COR-L47 (cell line): ENCODE measurements at places on chromosomes 5 and 9.

GRCh38 chr9:123460091-123460490, 104.1 kb downstream of the CRB2 start:
- DNase-seq: no peak

DNA sequence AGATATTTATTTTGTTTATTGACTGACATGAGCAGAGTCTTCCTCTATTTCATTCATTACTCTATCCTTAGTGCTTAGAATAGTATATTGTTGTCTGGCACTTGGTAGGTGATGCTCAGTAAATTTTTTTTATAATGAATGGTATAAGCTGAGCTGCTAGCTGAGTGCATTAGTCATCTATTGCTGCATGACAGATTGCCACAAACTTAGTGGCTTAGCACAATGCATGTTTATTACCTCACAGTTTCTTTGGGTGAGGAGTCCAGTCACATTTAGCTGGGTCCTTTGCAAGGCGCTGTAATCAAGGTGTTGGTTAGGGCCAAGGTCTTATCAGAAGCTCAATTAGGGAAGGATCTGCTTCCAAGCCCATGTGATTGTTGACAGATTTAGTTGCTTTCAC, 23.1 kb downstream of the SMAD5 start:
- DNase-seq: no peak

GRCh38 chr5:31965227-31965626, 208.9 kb downstream of the GOLPH3 start:
- no peak for DNase-seq

DNA sequence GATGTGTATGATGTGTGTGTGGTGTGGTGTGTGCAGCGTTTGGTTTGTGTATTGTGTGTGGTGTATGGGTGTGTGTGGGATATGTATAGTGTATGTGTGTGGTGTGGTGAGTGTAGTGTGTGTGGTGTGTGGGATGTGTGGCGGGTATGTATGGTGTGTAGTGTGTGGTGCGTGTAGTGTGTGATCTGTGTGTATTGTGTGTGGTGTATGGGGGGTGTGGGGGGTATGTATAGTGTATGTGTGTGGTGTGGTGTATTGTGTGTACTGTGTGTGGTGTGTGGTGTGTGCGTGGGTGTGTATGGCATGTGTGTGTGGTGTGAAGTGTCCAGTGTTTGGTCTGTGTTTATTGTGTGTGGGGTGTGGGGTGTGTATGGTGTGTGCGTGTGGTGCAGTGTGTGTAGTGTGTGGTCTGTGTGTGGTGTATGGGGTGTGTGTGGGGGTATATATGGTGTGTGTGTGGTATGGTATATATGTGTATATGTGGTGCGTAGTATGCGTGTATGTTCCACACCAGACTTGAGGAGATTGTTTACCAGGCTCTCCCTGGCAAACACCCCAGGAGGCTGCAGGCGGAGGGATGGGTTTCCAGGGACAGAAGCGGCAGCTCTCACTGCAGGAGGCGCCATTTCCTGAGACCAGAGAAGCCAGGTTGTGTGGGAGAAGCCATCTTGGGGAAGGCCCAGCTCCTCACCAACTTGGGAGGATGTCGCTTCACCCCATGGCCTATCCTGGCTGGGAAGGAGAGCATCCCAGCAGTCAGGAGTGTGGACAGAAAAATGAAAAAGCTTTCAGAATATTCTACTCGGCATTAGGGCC, 138.1 kb downstream of the NXNL2 start:
- no peak for DNase-seq

DNA sequence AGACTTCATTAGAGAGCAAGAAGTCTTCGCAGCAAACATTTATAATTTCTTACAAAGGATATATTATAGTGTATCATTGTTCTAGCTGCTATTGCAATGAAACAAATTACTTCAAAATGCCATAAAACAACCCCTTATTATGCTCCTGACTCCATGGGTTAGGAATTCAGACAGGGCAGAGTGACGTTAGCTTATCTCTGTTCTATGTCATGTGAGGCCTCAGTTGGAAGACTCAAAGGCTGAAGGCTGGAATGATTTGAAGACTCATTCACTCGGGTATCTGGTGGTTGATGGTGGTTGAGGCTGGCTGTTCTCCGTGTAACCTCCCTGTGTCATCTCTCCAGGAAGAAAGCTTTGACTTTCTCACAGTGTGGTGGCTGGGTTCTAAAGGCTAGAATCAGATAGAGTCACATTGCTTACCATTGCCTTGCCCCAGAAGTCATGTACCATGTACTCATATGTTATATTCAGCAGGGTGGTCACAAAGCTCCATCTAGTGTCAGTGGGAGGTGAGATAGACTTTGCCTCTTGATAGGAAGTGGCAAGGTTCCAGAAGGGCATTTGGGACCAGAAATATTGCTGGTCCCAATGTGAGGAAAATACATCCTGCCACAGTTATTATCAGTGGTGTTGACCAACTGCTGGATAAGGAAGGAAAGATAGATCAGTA, 226.9 kb downstream of the TMEM38B start:
- no peak for DNase-seq

- no peak for DNase-seq
Measured at GRCh38 chr5:107576155-107576554, 94.6 kb downstream of the EFNA5 start.

GRCh38 chr5:155147222-155147621, 133.7 kb downstream of the KIF4B start:
- no peak for DNase-seq

- DNase-seq: no peak
Measured at GRCh38 chr5:145236127-145236526, 599.0 kb downstream of the PRELID2 start.

DNA sequence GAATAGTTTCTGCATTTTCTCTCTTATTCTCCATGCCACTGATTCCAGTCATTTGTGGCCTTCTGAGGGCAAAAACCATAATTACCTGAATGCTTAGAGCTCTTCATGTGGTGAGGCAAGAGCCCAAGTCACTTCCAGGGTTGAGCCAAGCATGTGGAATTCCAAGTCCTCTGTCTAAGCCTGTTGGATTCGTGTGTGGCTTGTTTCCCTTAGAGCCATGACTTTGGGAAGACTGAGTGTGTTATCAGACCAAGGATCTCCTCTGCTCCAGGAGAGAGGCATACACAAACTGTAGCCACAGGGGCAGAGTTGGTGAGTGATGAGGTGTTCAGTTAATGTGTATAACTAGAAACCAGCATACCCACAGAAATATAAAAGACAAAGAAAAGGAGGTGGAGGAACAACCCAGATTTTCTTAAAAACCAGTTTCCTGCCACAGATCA, 27.1 kb downstream of the SLC22A5 start:
- DNase-seq: no peak

- DNase-seq: no peak
Measured at GRCh38 chr5:126597156-126597555, 2.1 kb upstream of the ALDH7A1 start.

DNA sequence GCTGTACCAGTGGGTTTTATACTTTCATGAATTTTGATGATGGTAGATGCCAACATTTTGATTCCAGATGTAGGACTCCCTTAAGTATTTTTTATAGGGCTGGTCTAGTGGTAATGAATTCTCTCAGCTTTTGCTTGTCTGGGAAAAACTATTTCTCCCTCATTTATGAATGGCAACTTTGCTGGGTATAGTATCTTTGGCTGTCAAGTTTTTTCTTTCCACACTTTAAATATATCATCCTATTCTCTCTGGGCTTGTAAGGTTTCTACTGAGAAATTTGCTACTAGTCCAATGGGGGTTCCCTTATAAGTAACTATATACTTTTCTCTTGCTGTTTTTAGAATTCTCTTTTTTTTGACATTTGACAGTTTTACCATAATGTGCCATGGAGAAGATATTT, 629.3 kb downstream of the NR2F1-AS1 start:
- no peak for DNase-seq

- no peak for DNase-seq
Measured at GRCh38 chr5:81924442-81924841, 47.4 kb upstream of the ATG10 start.

DNA sequence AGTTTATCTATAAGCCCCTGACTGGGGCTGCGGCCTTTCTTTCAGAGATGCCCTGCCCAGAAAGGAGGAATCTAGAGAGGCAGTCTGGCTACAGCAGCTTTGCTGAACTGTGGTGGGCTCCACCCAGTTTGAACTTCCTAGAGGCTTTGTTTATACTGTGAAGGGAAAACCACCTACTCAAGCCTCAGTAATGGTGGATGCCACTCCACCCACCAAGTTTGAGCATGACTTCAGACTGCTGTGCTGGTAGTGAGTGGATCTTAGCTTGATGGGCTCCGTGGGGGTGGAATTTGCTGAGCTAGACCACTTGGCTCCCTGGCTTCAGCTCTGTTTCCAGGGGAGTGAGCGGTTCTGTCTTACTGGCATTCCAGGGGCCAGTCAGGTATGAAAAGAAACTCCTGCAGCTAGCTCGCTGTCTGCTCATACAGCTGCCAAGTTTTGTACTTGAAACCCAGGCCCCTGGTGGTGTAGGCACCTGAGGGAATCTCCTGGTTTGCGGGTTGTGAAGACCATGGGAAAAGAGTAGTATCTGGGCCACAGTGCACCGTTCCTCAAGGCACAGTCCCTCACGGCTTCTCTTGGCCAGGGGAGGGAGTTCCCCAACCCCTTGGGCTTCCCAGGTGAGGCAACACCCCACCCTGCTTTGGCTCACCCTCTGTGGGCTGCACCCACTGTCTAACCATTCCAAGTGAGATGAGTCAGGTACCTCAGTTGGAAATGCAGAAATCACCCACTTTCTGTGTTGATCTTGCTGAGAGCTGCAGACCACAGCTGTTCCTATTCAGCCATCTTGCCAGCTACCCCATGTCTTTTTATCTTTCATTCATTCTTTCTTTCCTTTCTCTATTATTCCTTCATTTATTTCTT, 211.8 kb upstream of the C9orf72 start:
- DNase-seq: no peak

DNA sequence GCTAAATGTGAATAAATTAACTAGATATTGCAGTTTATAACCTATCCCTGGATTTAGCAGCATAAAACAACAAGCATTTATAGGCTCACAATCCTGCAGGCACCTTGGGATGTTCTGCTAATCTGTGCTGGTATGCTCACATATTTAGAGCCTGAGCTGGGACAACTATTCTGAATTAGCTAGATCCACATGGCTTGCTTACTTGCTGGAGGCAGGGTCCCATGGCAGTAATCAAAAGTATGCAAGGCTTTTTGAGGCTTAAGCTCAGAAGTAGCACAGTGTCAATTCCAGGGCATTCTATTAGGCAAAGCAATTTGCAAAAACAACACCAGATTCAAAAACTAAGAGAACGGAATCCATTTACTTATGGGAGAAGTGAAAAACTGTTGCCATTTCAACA, 745.0 kb upstream of the ACO1 start:
- no peak for DNase-seq

GRCh38 chr5:45601424-45601823, 94.8 kb downstream of the HCN1 start:
- DNase-seq: no peak

DNA sequence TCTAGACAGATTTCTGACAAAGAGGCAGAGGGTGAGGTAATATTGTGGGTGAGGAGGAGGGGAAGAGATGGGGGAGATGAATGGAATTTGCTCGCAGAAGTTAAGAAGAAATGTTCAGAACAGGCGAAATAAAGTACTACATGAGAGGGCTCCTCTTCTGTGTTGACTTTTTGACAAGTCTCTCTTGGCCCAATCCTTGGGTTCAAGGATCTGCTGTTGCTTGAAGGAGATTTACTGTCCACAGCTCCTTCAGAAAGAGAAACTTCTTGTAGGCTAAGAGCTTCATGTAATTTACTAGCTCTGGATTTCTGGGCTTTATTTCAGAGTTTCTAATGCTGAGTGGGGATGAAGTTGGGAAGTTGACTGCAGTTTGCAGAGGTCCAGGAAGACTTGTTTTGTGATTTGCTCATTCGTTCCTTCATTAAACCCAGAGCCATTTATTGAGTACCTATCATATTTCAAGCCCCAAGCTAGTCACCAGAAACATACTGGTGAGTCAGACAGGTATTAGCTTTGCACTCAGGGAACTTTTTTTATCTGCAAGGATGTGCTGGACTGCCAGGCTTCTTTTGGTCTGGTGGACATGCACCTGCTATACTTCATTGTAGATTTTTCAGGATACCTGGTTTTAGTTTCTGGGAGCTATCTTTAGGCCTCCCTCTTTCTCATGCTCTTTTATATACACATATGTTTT, 402.9 kb upstream of the CLINT1 start:
- DNase-seq: no peak

DNA sequence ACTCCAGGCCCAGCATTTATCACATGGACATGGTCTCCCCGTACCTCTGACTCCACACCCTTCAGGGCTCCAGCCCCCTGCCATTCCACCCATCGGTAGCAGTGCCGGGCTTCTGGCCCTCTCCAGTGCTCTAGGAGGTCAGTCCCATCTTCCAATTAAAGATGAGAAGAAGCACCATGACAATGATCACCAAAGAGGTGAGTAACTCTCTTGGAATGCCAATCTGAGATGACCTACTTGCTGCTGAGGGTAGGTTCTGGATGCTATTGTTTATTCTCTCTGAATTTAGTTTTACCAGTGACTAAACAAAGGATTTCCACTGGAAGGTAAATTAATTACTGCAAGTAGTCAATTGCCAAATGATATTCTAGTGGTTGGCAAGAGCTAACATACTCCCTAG, 80.8 kb downstream of the TLE4 start:
- DNase-seq: no peak

GRCh38 chr5:60886158-60886557, 42.1 kb upstream of the ELOVL7 start:
- no peak for DNase-seq

GRCh38 chr5:118042076-118042475, 946.3 kb downstream of the DTWD2 start:
- DNase-seq: no peak

- no peak for DNase-seq
Measured at GRCh38 chr9:128469070-128469469, 13.3 kb downstream of the ODF2 start.

DNA sequence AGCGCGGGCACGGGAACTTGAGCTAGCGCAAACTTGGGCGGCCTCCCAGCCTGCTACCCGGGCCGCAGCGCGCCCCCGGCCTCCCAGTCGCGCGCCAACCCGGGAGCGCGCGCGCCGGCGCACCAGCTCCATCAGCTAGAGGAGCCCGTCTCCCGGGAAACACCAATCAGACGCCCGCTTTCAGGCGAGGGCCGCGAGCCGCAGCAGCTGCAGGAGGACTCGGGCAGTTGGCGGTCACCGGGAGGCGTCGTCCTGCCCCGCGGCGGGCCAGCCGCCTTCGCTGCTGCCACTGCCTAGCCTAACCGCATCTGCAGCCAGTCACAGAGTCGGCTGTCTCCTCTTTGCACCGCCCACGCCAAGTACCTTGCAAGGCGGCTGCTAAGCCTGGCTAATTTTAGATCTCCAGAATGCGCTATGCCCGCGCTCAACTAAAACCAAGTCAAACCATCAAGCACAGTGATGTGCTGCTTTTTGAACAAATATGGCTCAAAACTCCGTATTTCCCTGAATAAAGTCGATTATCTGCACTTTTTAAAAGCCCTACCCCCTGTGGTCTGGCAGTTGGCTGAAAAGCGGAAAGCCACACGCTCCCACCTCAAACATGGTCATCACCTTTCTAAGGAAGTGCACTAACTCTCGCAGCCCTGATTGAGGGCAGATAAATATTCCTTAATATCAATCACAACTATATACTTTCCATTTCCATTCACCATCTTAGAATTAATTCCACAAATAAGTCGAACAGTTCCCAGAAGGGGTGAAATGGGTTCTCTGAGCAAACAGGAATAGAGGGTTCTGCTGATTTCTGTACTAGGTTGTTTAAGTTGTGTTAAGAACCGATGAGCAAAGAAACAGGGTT, 221.8 kb downstream of the MEF2C start:
- DNase-seq: peak; percentile 94
